Left renal pelvis (tissue), 4 donors: ENCODE measurements at places on chromosomes 4 and X. TPM values are rescaled to one million over a fixed set of nuclear protein-coding genes. Genes with fewer than 3 reads are reported as not detected.

GRCh38 chr4:171794528-171794927 lies 18.7 kb upstream of the GALNTL6 start:
- DNase-seq, result no peak

- no peak for DNase-seq
These were observed 66.9 kb upstream of the ARSJ start for GRCh38 chr4:114046331-114046730.

The RENBP gene
- polyA plus RNA-seq, result 22.3 TPM

- no peak for DNase-seq
These were observed 8.5 kb downstream of the MXD4 start for GRCh38 chr4:2253160-2254084.

GRCh38 chr4:188432328-188432727 lies 293.1 kb downstream of the TRIML1 start:
- no peak for DNase-seq

DNA sequence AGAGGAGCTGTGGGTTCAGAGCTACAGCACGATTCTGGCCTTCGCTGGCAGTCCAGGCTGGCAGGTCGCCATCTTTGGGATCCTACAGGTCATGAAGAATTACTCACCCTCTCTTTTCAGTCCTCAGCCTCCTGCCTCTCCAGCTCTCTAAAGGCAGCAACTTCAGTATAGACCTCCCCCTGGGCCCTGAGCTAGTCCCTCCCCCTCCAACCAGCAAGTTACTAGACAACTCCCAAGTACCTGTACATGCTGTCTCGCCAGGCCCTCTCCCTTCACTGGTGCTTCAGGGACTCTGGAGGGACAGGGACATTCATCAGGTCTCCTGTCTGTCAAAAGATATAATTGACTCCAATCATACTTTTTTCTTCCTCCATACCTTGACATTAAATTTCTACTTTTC lies at the start of gene GPR119:
Gene GPR119, minus strand, starts transcription at position 155 of the 400 bp plus-strand sequence. CDS start 227 bp downstream, outside the sequence.
- DNase-seq, result no peak

The CDKL2 gene
- polyA plus RNA-seq, result 11.5 TPM

The FAM9B gene
- polyA plus RNA-seq, result 0.30 TPM

DNA sequence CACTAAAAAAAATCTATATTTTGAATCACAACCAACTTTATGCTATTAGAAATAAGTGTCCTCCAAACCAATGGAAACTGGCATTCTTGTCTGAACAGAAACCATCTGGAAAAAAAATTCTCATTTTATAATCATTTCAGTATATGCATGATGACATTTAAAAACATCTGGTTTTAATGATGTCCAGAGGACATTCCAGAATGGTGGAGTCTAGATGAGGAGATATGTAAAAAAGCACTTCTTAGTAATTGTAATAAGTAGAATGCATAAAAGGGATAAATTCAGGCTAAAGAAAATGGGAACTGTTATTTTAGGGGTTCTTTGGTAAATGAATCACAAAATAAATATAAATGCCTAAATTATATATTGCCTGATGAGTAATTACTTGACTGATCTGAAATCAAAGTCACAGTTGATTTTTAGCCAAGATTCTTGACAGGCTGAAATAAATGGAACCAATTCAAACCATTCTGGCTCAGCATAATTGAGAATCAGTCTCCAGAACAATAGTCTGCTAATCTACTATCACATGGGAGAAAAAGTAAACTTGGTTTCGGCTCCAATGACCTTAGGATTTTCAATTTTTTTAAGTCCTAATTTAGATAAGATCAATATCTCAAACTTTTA lies 636.6 kb downstream of the FAT4 start:
- DNase-seq, result no peak

DNA sequence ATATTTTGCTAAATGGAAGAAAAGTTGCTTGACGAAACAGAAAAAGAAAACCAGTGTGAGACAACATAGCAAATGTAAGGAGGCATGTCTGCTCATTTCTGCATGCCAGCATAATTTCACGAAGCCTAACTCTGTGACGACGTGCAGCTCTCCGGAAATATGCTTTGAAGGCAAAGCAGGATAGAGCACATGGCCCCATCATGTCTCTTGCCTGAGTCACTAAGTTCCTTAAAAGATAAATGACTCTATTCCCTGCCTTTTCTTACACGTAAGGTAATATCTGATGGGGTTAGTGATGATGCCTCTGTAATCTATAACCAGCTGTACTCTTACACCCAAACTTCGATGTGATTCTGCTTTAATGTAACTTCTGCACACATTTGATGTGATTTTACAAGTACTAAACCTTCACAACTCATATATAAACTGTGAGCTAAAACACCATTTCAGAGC lies 64.5 kb downstream of the ANXA3 start:
- DNase-seq, result no peak

The TEX11 gene
- 0.08 TPM for polyA plus RNA-seq

DNA sequence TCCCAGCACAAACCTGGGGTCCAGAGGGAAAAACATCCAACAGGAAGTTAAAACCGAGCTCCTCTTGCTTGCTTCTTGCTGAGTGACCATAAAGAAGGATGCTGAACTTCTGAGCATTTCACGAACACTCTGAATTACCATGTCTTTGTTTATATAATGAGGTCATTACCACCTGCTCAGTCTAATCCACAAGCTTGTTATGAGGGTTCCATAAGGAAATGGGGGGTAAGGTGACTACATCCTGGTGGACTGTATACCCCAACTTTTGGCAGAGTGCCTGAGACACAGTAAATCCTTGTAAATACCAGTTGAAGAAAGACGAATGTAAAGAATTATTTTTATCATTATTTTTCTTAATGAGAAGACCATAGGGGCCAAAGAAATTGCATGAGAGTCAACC lies 16.8 kb downstream of the CCDC149 start:
- no peak for DNase-seq

DNA sequence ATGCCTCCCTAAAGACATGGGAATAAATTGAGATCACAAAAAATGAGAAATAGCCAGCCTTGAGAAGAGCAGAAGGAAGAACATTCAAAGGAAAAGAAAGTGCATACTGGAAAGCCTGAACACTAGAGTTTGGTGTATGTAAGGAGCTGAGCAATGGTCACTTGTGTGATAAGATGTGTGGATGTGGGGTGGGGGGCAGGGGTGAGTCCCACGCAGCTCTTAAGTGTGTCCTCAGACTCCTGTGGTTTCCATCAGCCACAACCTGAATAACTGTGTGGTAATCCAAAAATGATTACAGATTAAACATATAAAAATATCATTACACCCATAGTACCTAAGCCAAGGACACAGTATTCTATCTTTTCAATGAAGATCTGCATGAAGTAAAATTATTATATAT lies 59.9 kb downstream of the ELOVL6 start:
- no peak for DNase-seq

GRCh38 chr4:60400593-60400992 lies 799.5 kb upstream of the ADGRL3 start:
- no peak for DNase-seq

DNA sequence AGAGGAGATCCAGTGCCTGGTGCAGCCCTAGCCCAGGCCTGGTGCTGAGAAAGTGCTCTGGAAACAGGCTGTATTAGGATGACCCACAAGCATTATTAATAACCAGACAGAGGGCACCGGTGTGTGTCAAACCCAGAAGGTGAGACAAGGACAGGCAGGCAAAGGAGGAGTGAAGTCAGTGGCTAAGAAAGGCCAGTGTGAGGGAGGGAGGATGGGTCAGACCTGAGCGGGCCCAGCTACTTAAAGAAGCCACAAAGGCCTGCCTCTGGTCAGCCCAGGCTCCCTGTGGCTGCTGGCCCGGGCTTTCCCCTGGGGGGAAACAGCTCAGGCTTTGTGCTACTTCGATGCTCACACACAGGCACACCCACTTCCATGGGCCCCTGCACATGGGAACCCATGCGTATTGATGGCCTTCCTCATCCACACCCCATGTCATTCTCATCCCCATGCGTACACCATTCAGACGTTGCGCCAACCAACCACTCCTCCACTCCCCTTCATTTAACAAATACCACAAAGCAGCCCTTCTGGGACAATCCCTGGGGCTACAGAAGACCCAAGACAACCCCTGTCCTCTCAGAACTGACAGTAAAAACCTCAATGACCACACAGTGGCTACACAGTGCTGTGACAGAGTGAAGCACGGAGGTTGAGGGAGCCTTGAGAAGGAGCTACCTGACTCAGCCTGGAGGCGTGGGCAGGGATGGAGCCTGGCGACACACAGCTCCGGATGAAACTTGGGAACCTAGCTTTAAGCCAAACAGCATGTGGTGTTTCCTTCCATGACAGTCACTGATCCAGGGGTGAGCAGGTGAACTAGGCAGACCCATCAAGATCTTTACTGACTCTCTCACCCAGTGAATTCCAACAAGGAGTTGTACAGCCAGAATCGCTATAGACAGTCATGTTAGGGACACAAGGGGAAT lies 24.9 kb upstream of the MTM1 start:
- DNase-seq, result no peak

DNA sequence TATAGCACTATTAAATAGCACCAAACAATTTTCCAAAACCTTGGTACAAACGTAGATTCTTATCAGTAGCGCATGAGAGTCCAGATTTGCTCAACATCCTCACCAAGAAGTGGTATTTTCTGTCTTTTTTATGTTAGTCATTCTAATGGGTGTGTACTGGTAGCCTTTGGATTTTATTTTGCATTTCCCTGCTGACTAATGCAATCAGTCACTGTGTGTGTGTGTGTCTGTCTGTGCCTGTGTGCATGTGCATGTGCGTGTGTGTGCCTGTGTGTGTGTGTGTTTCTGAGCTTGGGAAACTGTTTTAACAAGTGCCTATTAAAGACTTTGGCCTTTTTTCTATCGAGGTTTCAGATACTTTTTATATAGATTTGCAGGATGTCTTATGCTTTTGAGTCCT lies 82.2 kb upstream of the MAGEA10 start:
- DNase-seq, result no peak

GRCh38 chr4:74100531-74100930 lies 1.5 kb upstream of the CXCL2 start:
- DNase-seq, result no peak

- DNase-seq, result no peak
These were observed 229.5 kb downstream of the SPCS3 start for GRCh38 chr4:176549161-176549865.

DNA sequence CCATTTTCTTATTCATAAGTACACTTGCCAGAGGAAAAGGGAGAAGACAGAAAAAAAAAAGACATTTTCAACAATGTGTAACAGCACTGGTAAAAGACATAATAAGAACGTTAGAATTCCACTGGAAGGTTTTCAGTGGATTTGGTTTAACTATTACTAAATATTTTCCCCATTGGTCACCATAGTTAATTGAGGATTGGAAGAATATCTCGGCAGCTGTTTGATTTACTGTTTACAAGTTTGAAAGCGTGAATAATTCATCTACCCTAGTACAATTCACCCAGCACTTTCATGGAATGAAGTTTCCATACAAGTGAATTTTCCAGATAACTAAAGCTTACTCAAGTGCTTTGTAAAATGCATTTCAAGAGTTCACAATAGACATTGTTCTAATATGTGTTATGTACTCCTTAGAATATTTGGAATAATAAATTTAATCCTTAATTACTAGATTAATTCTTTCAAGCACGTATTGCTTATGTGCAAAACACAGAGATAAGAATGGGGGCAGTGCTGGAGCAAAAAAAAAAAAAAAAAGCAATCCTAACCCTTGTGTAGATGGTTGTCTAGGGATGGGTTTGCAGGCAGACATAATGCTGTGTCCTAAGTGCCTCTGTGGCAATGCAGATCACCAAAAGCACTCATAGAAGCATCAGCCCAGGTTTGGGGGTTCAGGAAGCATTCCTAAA lies 57.1 kb downstream of the ENPEP start:
- DNase-seq, result no peak

DNA sequence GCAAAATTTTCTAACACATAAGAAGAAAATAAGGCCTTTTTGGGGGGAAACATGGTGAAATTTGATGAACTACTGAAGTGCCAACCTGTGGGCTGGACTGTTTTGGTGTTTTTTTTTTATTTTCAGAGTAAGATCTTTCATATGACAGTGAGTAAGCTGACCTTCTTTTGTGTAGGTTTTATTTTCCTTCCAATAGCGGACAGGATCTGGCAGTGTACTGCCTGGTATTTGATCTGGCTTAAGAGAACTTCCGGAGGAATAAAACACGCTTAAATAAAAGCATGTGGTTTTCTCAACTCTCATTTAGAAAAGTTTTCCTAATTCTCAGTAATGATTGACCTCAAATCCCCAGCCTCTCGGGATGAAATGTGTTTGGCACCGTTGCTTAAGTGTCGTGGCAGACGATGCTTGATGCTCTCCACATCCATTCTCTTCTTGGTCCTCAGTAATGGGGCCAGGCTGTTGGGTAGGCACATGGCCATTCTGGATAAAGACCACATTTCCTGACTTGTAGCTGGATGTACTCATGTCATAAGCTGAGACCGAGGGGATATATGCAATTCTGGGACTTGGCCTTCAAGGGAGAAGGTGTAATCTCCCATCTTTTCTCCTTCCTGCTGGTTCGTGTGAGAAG lies 65.6 kb upstream of the PDLIM3 start:
- DNase-seq, result no peak

GRCh38 chrX:36568946-36569345 lies 439.2 kb upstream of the FAM47C start:
- no peak for DNase-seq

DNA sequence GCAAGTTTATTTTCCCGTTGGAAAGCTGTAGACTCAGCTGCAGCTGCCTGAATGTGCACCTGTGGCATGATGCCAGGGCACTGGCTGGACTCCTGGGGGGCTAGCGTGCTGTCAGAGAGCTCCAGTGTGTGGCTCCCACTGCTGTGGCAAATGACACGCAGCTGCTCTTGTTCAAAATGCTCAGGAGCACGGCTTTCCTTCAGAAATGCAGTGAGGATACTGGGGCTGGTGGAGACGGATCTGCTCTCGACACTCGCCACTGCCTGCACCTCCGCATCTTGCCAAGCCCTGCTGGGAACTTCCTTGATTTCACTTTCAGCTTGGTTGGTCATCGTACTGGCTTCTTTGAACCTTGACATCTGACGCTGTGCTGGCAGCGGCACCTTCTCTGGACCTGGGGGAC lies 58.7 kb downstream of the GPRIN3 start:
- DNase-seq, result no peak

GRCh38 chr4:40055863-40056715 lies 561 bp upstream of the N4BP2 start:
- peak; percentile 75 for DNase-seq

DNA sequence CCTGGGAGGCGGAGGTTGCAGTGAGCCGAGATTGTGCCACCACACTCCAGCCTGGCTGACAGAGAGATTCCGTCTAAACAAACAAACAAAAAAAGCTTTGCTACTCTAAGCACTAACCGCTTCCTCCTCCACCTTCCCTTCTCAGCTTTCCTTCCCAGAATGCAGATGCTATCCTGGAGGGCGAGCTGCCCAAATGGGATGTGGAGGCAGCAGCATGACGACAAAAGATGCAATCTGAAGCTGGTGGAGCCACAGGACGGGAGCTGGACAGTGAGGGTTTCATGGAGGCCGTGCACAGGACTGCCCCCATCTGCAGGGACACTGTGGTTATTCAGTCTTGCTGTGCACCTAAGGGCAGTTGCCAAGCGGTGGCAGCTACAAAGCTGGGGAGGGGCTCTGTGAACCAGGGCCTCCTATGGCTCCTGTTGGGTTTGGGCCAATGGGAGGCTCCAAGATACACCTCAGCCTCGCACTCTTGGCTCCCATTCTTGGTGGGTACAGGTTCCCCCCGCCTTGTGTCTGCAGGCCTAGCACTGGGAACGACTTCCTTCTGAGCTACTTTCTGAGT lies 47.4 kb downstream of the WDR1 start:
- DNase-seq, result no peak

The HSFX2 gene
- not detected for polyA plus RNA-seq
